Effector CD4-positive, alpha-beta T cell (primary cell): ENCODE measurements at places on chromosomes 5 and 9.
A peak's percentile ranks its signal among the peaks of the same experiment; 100 is the strongest.

GRCh38 chr9:136854113-136854841 is 2.1 kb downstream of the MAMDC4 start:
- no peak for DNase-seq

DNA sequence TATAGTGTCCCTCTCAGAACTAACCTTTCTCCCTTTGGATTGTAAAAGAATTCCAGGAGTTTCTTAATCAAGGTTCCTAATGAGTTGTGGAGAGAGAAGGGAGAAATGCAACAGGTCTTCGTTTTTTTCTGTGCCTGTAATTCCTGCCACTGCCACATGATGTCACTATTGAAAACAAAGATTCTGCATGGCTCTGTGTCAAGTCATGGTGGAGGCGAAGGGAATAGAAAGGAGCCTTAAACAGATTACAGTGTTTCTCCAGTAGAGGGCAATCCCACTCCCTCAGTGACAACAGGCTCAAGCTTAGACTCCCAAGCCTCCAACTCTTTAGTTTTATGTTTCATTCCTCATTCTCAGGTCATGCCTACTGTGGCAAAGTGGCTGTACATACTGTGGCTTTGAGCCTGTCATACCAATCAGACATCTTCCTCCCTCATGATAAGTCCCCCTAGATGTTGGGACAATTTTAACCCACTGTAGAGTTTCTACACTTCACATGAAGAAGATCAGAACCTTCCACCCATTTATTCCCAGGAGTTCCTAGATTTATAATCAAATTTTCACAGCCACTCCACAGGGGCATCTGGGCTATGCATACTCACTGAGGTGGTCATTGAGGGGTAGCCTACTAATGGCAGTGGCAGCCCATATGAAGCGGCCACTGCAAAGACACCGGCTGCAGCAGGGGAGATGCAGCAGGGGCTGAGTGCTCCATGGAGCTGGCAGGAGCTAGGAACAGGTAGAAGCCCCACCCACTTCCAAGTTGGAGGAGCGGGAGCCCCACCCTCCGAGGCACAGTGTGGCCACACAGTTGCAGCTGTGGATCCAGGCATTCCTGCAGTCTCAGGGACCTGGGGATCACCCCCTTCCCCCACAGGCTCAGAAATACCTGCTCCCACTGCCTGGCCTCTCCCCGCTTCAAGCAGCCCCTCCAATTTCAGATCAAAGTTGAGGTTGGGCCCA is 97.4 kb upstream of the TRIM32 start:
- DNase-seq, result no peak

- DNase-seq, result peak; percentile 25
Observed at GRCh38 chr9:33158843-33159776, 8.0 kb downstream of the B4GALT1 start.

- DNase-seq, result peak; percentile 25
Observed at GRCh38 chr5:35811108-35811741, 45.5 kb upstream of the IL7R start.

- no peak for DNase-seq
Observed at GRCh38 chr9:88533951-88534455, 975 bp upstream of the NXNL2 start.

DNA sequence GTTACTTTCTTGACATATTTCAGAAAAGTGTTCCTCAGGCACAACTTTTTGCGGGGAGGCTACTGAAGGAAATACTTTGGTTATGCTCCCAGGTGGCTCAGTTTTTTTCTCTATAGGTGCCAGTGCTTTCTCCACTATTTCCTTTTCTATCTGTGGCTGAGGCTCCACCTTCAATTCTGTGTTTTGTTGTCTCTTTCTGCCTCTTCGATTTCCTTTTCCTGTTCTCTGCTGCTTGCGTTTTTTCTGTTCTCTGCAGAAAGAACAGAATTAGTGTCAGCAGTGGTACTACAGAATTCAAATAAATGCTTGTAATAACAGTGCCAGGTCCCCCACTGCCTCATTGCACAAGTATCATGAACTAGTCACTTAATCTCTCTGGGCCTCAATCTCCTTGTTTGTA is 7.0 kb downstream of the HEMGN start:
- DNase-seq, result no peak

- no peak for DNase-seq
Observed at GRCh38 chr5:77170196-77170890, 40.1 kb upstream of the PDE8B start.

GRCh38 chr5:14213253-14213652 is 70.1 kb downstream of the TRIO start:
- DNase-seq, result no peak

DNA sequence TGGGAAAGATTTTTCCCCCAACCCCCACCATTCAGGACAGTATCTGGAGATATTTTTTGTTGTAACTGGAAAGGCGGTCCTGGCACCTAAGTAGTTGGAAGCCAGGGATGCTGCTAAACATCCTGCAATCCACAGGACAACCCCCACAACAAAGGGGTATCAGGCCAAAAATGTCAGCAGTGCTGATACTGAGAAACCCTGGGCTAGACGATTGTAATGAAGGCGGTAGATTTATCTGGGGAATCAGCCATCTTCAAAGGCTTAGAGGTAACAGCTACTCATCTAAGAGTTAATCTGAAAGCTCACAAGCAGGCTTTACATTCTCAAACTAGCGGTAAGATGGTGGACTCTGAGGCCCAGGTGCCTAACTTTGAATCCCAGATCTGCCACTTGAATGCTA is 59.0 kb upstream of the NMUR2 start:
- DNase-seq, result no peak

GRCh38 chr5:170132269-170132975 is 26.7 kb downstream of the FOXI1 start:
- no peak for DNase-seq
